Activated CD8-positive, alpha-beta T cell treated with anti-CD3 and anti-CD28 coated beads for 36 hours (primary cell): ENCODE measurements at places on chromosomes 7 and 10.

DNA sequence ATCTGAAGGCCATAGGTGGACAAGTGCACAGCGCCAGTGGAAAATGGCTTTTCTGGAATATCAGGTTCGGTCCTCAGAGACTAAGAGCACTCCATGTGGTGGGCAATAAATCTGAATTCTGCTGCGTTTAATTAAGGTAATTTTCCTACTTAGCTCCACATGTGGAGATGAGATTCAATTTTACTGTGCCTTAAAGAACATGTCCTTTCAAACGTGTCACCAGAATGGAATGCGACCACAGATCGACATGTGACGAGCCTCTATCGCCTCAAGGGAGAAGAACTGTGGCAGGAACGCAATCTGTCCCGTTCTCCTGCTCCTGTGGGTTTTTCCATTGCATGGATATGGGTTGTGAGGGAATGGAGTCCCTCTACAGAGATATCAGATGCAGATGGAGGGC is 205.3 kb upstream of the ZNF32 start:
- DNase-seq: no peak

GRCh38 chr10:48551861-48552591 is 52.8 kb downstream of the ARHGAP22 start:
- peak; percentile 54 for DNase-seq

DNA sequence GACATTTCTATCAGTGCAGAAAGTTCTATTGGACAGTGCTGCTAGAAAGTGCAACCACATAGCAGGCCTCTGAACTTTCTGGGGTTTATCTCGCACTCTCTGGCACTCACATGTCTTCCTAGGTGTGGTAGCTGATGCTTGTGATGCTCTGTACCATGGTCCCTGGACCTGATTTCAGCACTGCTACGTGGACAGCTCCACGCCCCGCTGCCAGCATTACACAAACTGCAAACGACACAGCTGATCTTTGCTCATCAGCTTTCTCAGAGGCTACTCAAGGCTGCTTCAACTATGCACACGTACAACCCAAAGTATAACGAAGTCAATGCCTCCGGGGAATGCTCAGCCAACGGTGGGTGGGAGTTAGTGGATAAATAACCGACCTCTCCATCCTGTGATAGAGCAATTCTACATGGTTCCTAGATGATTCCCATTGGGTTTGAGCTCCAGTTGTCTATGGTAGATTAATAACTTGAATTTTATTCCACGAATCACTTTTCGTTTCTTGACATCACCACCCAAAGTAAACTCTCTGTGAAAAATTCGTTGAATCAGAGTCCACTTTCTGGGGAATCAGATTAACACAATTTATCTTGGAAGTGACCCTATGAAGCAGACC is 302.5 kb downstream of the ACTR3B start:
- peak; percentile 22 for DNase-seq

DNA sequence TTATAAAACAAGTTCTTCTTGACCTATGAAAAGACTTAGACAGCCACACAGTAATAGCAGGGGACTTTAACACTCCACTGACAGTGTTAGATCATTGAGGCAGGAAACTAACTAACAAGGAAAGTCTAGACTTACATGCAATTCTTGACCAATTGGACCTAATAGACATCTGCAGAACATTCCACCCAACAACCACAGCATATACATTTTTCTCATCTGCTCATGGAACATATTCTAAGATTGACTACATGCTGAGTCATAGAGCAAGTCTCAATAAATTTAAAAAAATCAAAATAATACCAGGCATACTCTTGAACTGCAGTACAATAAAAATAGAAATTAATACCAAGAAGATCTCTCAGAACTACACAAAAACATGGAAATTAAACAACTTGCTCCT is 219.5 kb upstream of the HPS1 start:
- no peak for DNase-seq

DNA sequence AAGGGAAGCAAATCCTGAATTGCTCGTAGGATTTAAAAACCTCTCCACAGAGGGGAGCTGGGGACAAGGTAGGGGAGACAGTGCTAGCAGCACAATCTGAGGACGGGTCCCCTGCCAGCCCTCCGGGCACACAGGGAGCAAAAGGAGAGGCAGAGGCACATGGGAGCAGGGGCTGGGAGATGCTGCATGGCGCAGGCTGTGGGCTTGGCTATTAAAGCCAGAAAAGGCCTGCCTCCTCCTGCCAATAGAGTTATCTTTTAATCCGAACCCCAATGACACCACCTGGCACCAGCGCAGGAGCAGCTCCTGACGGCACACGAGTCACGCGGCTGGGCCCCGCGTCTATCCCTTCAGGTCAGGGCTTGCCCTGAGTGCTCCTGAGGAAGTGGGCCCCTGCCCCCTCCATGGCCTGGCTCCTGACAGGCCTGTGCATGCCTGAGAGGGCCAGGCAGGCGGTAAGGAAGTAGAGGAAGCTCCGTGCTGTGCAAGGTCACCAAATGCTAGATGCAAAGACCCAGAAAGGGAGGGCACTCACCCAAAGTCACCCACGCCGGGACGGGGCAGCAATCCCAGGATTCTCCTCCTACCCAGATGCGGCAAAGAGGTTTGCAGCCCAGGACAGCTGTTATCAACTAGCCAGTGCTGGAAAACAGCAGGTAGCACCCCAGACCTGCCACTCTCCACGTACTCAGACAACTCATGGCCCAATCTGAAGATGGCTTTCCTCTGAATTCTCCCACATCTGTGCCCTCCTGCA is 28.1 kb downstream of the DLG5 start:
- DNase-seq: no peak

GRCh38 chr7:14158111-14158510 is 168.6 kb upstream of the ETV1 start:
- no peak for DNase-seq

DNA sequence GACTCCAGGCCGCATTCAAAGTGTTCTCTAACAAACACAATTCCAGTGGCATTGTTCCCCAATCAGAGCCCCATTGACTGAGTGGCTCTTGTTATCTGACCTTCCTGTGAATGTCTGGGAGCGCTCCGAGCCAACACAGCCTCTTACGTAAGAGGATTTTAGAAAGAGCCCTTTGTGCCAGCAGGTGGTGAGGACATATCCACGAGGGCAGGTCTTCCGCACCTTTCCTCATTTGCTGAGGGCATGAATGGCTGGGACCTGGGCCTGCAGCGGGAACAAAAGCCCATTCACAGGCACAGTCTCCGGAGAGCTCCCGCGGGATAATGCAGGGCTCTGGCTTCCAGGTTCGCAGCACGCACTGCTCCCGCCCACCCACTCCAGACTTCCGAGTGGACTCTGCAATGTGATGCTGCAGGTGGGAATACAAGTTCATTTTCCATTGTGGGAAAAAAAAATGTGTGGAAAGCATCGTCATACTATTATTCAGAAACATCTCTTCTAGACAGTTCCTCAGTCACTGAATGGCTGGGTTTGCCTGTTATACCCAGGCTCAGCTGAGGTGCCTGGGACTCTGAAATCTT is 295.0 kb upstream of the IGFBP3 start:
- no peak for DNase-seq

DNA sequence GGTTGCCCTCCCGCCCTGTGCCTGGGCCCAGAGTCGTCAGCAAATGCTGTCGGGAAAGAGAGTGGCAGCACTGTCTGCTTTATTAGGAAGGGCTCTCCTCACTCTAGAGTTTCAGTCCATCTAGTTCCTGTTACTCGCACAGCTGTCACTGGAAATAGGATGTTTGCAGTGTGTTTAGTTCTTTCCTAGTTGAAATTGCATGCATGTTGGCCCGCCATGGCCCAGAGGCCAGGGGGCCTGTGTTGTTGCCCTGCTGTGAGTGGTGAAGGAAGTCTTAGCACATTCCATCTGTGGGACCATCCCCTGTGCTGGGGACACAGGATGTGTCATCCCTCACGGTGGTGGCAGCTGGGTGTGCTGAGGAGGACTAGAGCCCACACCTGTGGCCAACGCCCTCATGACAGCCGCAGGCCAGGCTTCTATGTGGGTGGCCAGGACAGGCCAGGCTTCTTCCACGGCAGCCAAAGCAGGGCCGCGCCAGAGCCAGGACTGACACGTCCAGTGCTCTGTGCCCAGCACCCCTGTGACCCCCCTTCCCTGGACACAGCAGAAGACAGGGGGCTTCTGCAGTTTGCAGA is 45.4 kb downstream of the ZNF467 start:
- no peak for DNase-seq

DNA sequence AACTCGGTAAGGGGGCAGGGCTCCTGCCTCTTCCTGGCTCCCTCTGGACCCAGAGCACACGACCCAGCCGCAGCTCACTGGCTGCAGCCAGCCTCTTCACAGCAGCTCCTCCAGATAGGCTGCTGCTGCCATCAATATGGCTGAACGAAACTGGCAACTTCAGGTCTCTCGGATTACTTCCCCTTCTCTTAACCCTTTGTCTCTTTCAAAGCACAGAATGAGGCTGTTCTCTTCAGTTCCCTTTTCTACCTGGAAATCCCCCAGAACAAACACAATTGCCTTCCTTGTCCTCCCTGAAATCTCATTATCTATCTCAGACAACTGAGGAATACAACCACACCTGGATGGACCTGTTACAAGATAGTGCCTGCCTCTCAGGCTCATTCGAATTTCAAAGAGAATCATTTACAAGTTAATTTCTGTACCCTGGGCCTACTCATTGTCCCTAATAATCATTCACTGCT is 193.4 kb upstream of the MBL2 start:
- no peak for DNase-seq

DNA sequence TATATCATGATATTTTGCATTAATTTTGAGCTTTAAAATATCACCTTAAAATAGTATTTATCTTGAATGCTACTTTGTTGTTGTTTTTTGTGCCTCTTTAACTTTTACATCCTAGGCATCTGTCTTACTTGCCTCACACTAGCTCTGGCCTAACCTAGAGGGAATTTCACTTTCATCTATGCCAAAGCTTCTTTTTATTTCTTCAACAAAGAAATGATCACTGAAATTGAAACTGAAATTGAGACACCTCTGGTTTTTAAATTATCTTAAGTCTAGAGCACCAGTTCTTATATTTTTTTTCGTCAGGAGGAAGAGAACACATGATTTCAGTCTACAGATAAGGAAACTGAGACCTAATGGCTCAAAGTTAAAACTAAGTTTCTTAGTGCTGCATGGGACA is 3.5 kb upstream of the SCIN start:
- DNase-seq: no peak

GRCh38 chr10:124200011-124200410 is 106.6 kb upstream of the CHST15 start:
- no peak for DNase-seq

- DNase-seq: peak; percentile 18
These were observed 92.1 kb downstream of the CCDC71L start for GRCh38 chr7:106568680-106569499.

- no peak for DNase-seq
These were observed 83.3 kb upstream of the FAM20C start for GRCh38 chr7:109094-109493.

DNA sequence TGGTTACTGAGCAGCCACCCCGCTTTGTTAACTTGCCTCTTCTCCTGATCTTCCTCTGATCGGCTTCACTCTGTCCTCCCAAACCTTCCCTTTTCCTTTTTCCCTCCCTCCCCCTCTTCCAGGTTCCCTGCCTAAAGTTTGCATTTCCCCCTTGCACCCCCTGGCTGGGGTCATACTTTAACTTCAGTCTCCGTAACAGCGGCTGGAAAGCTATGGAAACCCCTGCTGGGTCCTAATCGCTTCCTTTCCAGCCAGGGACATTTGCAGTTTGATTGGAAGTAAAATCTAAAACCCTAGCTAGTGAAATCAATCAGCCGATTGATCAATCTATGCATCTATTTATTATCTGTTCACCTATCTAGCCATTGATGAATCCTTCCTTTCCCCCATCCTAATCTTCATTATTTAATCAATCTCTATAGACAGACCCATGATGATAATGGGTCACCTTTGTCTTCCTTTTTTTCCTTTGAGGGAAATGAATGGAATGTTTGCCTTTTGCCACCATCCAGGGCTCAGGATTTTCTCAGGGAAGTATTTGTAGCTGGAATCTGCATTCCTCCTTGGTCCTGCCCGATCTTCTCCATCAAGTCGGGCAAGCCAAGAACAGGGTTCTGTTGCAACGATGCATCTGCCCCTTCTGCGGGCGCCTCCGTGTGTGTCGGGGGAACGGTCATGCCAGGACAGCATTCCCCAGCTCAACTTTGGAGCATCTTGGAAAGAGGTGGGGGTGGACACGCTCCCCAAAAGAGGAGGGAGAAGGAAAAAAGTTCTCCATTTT is 8.8 kb downstream of the GATA3 start:
- no peak for DNase-seq

- DNase-seq: no peak
These were observed 76.4 kb downstream of the FAM107B start for GRCh38 chr10:14698111-14698828.

- DNase-seq: no peak
These were observed 233.2 kb upstream of the PRKCQ start for GRCh38 chr10:6813306-6813705.

GRCh38 chr10:96568402-96568801 is 18.4 kb downstream of the TM9SF3 start:
- no peak for DNase-seq

DNA sequence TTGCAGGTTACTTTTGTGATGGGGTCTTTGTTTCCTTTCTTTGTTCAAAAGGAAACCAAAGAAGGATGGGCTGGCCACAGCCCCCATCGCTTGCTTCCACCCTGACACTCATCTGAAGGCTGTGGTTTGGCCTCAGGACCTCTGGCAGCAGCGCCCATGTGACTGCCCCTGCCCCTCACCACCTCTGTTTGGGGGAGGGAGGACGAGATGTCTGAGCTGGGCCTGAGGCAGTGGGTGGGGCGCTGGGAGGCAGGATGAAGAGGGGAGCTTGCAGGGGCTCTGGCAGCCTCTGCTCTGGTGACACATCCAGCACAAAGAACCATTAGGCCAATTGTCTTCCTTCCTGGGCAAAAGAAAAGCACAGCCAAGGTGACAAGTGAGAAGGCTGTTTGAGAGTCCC is 15.9 kb upstream of the CHST15 start:
- no peak for DNase-seq
